Activated CD4-positive, CD25-positive, alpha-beta regulatory T cell (primary cell): ENCODE measurements at places on chromosomes 12 and 14.

DNA sequence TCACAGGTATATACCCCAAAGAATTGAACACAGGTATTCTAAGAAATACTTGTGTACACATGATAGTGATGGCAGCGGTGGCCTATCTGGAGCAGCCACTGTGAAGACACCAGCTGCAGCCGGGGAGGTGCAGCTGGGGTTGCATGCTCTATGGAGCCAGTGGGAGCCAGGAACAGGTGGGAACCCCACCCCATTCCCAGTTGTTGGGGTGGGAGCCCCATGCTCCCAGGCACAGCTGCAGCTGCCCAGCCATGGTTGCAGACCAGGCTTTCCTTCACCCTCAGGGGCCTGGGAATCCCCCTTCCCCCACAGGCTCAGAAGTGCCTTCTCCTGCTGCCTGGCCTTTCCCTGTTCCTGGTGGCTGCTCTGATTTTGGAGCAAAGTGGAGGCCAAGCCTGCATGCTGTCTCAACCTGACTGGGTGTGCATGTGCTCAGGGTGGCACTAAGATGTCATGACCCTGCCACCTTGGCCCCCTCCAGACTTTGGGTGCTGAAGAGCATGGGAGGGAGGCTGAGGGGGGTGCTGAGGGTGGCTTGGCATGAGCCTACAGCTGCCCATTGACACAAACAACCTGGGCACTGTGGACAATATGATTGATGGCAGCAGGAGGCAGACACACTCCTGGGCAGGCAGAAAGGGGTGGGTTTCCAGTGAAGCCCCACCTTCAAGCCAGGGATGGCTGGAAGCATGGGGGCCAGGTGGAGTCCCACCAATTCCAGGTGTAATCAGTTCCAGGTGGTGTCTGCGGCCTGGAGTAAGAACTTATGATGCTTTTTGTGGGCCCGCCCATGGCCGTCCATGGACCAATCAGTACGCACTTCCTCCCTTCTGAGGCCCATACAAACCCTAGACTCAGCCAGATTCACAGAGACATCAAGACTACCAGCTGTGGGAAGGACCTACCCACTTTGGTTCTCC lies 234.7 kb downstream of the ADGRD1 start:
- DNase-seq: no peak

DNA sequence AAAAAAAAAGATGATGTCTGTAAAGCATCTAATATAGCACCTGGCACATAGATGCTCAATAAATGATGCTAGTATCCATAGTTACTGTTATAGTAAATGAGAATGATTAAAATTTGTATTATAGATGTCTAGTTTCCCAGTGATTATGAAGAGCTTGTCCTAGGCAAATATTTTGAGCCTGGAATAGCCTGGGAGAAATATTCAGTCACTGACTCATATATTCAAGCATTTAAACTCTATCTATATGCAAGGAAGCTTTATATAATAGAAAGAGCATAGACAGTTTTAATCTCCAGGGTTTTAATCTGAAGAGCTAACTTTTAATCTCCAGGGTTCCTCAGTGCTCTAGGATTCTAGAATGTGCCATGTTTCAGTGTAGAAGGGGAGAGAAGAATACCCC lies 91.5 kb upstream of the VASH1 start:
- DNase-seq: no peak

GRCh38 chr14:35386673-35387125 lies 17.9 kb downstream of the NFKBIA start:
- DNase-seq: no peak

DNA sequence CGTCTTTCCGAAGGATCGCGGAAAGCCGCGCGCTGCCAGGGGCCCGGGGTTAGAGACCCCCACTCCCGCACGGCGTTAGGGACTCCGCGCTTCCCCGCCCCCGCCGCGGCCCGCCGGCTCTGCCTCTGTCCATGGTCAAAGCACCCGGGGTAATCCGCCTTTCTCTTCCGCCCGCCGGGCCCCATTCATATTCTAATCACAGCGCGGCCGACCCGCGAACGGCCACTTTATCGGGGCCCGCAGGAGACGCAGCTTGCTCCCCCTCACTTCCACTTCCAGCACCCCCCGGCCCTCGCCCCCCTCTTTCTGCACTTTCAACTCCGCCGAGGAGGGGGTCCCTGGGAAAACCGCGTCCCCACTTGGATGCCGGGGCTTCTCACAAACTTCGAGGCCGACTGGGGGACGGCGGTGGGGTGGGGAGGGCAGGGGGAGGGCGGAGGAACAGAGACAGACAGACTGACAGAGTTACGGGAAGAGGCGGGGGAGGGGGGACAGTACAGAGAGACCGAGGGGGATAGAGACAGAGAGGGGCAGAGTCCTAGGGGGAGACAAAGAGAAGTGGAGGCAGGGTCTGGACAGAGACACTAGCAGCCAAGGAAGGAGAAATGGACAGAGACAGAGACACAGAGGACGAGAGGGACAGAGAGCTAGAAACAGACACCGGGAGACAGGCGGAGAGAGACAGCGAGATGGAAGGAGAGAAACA lies 1.1 kb upstream of the RFX4 start:
- no peak for DNase-seq

- DNase-seq: no peak
These were observed 16.8 kb upstream of the ITPK1 start for GRCh38 chr14:93132472-93133065.

DNA sequence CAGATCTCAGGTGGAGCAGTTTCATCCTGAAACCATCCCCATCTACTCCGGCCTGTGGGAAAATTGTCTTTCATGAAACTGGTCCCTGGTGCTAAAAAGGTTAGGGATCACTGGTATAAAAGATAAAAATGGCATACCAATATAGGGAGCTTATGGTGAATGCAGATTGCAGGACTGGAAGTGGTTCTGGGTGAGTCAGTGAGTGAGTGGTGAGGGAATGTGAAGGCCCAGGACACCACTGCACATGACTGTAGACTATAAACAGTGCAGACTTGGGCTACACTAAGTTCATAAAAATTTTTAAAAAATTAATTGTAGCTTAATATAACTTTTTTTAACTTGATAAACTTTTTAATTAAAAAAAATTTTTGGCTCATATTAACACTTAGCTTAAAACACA lies 67.0 kb upstream of the RD3L start:
- DNase-seq: no peak

GRCh38 chr12:100031836-100032235 lies 47.1 kb upstream of the ANKS1B start:
- no peak for DNase-seq

- DNase-seq: no peak
These were observed 46.9 kb downstream of the ACTN1 start for GRCh38 chr14:68932231-68932630.
